ENCODE measurements at places on chromosomes 12 and 14. TPM values are rescaled to one million over a fixed set of nuclear protein-coding genes. Genes with fewer than 3 reads are reported as not detected.
A peak's percentile ranks its signal among the peaks of the same experiment; 100 is the strongest.

KRT78 gene
- not detected for total RNA-seq

GALNT9 gene
- 4.0 TPM for total RNA-seq

DNA sequence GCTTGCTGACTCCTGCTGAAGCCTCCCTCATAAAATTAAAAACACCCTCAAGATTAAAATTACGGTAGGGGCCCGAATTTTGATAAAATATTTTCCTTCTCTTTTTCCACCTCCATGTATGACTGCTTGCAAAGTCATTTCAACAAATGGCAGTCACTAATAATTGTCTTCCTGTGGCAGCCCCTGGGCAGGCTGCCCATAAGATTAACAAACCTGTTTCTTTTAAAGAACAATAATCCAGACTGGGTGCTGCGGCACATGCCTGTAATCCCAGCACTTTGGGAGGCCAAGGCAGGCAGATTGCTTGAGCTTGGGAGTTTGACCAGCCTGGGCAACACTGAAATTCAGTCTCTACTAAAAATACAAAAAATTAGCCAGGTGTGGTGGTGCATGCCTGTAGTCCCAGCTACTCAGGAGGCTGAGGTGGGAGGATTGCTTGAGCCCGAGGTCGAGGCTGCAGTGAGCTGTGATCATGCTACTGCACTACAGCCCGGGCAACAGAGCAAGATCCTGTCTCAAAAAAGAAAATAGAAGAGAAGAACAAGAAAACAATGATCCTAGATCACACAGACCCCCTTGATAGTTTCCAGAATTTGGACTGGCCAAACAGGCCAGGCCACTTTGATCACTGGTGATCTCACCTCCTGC, 8.7 kb downstream of the SAV1 start:
- no peak for DNase-seq
- no peaks in the 10 kb centered on the region for H3K36me3 ChIP-seq
- peaks cover 45% of the 10 kb centered on the region for H3K4me1 ChIP-seq
- peak overlapping the region; percentile 3 for H3K27ac ChIP-seq

DNA sequence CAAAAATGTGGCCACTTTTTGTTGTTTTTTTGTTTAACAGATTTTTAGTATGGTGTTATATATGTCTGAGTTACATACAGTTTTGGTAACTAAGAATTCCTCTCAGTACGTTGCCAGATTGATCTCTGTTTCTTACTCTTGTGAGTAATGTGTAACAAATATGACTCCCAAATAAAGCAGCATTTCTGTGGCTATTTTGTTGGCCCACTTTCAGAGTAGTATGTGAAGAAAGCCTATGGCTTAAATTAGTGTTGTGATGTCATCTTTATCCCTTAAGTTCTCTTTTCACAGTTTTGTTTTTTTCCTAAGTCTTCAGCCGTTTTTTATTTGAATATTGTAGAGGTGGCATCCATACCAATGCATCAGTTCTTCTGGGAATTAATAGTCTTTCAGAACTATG, 10.7 kb downstream of the PCNX4 start:
- no peak for DNase-seq
- H3K4me3 ChIP-seq, result no peak overlapping the region
- peak overlapping the region; percentile 24 for H3K27ac ChIP-seq
- H3K36me3 ChIP-seq, result no peaks in the 10 kb centered on the region

GRCh38 chr14:35900741-35901140, 74.6 kb downstream of the BRMS1L start:
- no peak for DNase-seq
- no peaks in the 10 kb centered on the region for H3K27me3 ChIP-seq
- H3K36me3 ChIP-seq, result no peaks in the 10 kb centered on the region
- H3K4me3 ChIP-seq, result no peak overlapping the region

- no peaks in the 10 kb centered on the region for H3K36me3 ChIP-seq
- no peaks in the 10 kb centered on the region for H3K27me3 ChIP-seq
- no peak overlapping the region for H3K4me3 ChIP-seq
- no peaks in the 10 kb centered on the region for H3K4me1 ChIP-seq
Observed at GRCh38 chr12:100976735-100977134, 182.2 kb downstream of the ANO4 start.

GRCh38 chr12:107318806-107319532, 225.6 kb upstream of the CRY1 start:
- DNase-seq, result no peak
- no peaks in the 10 kb centered on the region for H3K36me3 ChIP-seq
- H3K4me1 ChIP-seq, result peaks cover 30% of the 10 kb centered on the region
- H3K27ac ChIP-seq, result no peak overlapping the region
- H3K27me3 ChIP-seq, result no peaks in the 10 kb centered on the region
- peak overlapping the region; percentile 51 for H3K4me3 ChIP-seq

GRCh38 chr12:75727577-75727976, 216.2 kb upstream of the KRR1 start:
- H3K4me3 ChIP-seq, result no peak overlapping the region
- peaks cover 28% of the 10 kb centered on the region for H3K4me1 ChIP-seq
- H3K27ac ChIP-seq, result no peak overlapping the region

GRCh38 chr12:18439541-18439940, 178.2 kb downstream of the PIK3C2G start:
- no peaks in the 10 kb centered on the region for H3K4me1 ChIP-seq
- DNase-seq, result no peak
- H3K27me3 ChIP-seq, result no peaks in the 10 kb centered on the region
- H3K36me3 ChIP-seq, result no peaks in the 10 kb centered on the region
- H3K27ac ChIP-seq, result no peak overlapping the region

Data from right atrium auricular region (tissue), 2 donors.